ENCODE measurements at places on chromosomes 7 and 10.

DNA sequence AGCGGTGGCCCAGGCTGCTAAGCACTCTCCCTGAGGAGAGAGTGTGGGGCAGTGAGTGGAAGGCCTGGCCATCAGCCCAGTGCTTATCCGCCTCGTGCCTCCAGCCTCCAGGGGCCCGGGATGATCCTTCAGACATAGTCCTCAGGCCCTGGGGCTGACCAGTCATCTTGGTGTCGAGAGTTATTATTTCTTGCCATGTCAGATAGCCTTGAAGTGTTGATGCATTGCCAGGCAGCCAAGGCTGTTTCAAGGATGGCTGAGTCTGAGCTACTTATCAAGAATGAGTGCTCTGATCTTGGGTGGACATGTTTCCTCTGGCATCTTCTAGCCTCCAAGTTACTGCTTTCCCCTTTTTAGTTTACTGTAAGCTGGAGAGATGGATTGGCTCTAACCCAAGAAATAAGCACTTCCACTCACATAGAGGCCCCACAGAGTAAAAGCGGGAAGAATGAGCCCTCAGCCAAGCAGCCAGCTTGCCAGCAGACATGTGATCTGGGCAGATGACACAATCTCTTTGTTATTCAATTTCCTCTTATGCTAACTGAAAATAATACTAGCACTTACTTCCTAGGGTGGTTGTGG, 136.5 kb upstream of the NAMPT start:
- DNase-seq: peak; percentile 3

DNA sequence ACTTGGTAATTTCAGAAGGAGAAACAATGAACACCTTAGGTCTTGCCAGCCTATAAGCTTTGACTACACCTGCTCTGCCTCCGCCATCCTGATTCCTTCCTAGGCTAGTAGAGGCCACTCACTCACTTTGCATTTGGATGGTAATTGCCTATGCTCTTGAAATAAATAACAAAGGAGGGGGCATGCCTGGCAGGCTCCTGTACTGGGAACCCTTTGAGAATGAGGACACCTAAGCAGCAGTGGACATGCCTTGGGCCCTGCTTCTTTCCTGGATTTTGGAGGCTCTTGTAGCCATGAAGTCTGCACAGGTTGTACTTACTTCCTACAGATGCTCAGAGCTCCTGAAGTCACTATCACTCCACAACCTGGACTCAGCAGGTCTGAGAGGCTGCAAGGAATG, 65.8 kb downstream of the BLNK start:
- no peak for DNase-seq

DNA sequence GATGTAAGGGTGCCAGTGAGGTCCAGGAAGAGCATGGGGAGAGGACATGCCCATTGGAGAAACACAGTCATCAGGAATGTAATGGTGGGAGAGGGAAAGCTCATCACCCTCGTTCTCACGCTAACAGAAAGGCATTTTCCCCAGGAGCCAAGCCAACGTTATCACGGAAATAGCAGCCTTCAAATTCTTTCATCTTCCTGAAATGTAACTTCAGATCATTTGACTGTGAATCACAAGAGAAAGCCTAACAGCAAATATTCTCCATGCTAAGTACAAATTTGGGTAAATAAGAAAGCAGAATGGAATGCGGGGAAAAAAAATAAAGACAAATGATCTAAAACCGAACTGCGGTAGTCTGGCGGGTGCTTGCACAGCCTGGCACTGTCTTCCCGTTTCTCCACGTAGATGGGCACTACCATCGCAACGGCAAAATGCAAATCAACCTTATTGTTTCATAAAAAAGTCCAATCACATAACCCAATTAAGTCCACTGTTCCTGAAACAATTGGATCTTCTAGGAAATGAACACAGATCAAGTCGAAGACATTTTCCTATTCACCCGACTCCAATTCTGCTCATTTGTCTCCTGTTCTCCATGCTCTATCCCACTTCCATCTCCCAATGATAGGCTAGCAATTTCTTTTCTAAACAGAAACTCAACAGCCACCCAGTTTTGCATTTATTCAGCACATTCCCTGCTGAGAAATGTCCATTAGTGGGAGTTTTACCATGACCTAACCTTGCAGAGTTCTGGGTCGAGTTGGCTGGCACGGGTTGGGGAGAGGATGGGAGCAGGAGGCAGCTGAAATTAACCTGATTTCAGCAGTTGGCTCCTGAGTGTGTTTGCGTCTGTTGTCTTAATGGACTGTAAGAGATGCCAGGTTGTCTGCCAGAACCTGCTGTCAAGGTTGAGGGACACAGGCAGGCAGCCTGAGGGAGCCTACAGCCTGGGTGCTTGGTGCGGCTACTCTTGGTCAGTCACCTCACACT, 74.6 kb upstream of the FRMD4A start:
- DNase-seq: no peak

DNA sequence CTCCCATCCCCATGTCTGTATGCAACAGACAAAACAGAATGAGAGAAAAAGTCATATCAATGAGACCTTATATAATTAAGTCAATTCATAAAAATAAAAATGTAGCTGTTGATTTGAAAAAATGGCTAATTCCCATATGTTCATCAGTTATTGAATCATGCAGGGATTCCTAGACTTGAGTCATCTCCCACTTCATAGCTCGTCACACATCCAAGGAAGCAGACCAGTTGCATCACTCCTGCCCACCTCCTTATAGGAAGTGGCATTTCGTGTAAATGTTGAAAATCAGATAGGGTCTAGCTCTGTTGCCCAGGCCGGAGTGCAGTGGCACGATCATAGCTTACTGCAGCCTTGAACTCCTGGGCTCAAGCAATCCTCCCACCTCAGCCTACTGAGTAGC, 56.1 kb upstream of the SH2B2 start:
- DNase-seq: no peak

DNA sequence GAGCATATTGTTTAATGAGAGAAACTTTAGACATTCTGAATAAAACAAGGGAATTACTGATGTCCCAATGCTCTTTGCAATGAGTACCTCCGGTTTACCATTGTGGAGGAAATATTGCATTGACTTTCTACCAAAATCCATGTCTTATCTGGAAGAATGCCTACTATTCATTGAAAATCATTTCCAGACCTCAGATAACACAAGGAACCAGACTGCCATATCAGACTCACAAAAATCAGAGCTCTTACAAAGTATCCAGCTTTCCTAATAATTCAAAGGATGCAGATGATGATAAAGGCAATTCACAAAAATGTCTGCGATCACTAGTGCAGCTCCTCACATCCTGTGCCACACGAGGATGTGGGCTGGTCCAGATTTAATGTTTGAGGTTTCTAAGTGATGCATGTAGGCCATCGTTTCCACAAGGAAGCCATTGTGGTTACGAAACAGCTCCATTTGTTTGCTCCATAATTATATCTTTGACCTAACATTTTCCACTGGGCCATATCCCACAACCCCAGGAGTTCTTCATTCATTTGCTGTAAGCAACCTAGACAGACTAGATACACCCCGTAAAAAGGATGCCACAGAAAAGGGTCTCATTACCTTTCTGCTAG, 831.1 kb upstream of the C7orf33 start:
- DNase-seq: no peak

DNA sequence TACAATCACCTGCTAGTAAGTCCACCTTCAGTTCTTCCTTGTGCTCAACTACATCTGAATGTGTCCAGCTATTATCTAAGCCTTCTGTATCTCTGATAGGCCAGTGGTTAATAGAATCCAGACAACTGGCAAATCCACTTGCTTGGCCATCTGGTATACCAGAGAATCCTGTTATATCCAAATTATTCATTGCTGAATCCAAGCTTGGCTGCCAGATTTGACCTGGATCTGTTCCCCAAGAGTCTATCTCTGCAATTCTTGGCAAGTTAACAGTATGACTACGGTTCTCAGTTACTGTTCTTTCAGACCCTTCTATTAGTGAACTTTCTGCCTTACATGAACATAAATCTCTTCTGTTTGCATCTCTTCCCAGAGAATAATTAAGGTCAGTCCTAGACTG, 154.6 kb upstream of the TARP start:
- no peak for DNase-seq

GRCh38 chr7:138304071-138304320, 156.1 kb upstream of the TRIM24 start:
- no peak for DNase-seq

DNA sequence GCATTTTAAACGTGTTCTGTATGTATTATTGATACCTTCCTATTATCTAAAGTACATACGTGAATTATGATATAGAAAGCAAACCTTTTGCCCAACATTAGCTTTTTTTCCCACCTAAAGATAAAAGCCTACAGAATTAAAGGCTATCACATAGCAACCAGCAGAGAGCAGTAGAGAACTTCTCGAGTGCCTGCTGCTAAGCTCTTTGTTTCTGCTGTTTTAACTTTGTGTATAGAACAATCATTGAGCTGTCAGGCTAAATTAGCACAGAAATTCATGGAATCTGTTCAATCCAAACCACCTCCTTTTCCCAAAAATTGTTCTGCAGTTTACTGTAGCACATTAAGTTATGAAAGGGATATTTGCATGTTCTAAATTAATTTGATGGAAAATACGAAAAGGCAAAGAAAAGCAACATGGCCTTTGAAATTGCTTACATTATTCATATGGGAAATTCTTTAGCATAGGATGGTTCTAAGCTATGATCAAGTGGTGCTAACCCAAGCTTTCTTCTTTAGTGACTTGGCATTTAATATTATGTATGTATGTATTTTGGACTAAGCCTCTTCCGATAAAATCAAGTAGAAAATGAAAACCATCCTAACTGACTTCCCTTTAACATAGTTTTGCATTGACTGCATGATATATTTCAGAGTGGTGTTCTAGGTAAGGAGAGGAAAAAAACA, 1288.5 kb downstream of the GATA3 start:
- no peak for DNase-seq

GRCh38 chr10:43376828-43377423, 5.5 kb downstream of the FXYD4 start:
- DNase-seq: no peak

- no peak for DNase-seq
Observed at GRCh38 chr10:134247-135131, 766 bp upstream of the ZMYND11 start.

- DNase-seq: no peak
Observed at GRCh38 chr10:35875016-35875676, 233.1 kb upstream of the FZD8 start.

DNA sequence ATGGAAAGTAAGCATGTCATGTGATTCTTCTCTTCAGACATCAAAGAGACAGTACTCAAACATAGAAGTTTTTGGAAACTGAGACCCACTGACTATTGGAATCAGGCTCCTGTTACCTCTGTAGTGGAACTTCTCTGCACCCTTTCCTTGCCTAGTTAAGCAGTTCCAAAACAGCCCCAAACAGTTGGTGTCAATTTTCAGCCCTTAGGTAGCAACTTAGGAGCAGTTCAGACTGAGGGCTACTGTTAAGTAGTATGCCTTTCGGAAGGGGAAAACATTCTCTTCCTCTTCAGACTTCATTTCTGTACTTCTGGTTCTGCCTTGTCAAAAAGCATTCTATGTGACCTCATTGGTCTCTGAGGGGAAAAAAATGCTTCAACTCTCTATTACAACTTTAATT, 85.7 kb downstream of the ZNF277 start:
- DNase-seq: no peak

- no peak for DNase-seq
Observed at GRCh38 chr7:149867762-149868622, 5.8 kb upstream of the ATP6V0E2 start.

DNA sequence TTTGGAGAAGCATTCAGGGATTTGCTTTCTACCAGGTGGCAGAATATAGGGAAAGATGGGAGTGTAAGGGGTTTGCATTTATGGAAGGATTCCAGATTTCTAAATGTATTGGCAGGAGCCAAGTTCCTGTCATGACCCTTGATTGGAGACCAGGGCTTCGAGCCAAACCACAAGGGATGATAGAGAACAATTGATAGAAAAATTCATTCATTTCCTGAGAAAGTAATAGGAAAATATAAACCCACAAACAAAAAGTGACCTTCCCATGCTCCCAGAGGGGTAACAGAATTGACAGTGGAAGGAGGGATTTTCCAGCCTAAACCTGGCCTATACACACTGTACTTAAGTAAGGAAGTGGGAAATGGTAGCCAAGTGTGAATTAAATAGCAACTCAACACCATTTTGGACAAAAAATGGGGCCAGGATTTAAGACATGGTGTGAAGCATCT, 22.4 kb upstream of the IFIT2 start:
- peak; percentile 41 for DNase-seq

- no peak for DNase-seq
Observed at GRCh38 chr7:12152196-12152918, 58.7 kb upstream of the TMEM106B start.

DNA sequence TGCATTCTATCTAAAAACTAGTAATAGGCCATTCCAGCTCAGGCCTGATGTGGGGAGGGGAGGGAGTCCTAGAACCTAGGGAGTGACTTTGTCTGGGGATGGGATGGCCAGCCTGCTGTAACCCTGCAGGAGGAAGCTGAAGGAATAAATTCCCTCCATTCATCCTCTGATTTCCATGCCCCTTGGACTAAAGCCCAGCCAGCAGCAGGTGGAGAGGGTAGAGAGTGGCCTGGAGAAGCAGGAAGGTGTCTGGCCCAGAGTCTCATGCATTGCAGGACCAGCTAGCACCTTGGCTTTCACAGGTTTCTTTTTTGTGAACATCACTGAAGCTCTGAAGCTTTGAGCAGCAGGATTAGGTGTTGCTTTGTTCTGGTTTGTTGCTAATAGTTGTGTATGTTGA, 32.8 kb upstream of the CDH23 start:
- DNase-seq: no peak

GRCh38 chr10:28730031-28730778, 52.9 kb downstream of the BAMBI start:
- no peak for DNase-seq

GRCh38 chr7:4823441-4824119, 38.2 kb downstream of the PAPOLB start:
- DNase-seq: no peak

GRCh38 chr7:157445246-157445955, 108.6 kb downstream of the DNAJB6 start:
- DNase-seq: no peak

- no peak for DNase-seq
Observed at GRCh38 chr7:157972914-157973313, 614.7 kb downstream of the PTPRN2 start.

- no peak for DNase-seq
Observed at GRCh38 chr7:88465600-88465999, 158.9 kb upstream of the STEAP4 start.

GRCh38 chr7:158289761-158290523, 297.7 kb downstream of the PTPRN2 start:
- no peak for DNase-seq
